ENCODE measurements at places on chromosomes 5 and 9.

DNA sequence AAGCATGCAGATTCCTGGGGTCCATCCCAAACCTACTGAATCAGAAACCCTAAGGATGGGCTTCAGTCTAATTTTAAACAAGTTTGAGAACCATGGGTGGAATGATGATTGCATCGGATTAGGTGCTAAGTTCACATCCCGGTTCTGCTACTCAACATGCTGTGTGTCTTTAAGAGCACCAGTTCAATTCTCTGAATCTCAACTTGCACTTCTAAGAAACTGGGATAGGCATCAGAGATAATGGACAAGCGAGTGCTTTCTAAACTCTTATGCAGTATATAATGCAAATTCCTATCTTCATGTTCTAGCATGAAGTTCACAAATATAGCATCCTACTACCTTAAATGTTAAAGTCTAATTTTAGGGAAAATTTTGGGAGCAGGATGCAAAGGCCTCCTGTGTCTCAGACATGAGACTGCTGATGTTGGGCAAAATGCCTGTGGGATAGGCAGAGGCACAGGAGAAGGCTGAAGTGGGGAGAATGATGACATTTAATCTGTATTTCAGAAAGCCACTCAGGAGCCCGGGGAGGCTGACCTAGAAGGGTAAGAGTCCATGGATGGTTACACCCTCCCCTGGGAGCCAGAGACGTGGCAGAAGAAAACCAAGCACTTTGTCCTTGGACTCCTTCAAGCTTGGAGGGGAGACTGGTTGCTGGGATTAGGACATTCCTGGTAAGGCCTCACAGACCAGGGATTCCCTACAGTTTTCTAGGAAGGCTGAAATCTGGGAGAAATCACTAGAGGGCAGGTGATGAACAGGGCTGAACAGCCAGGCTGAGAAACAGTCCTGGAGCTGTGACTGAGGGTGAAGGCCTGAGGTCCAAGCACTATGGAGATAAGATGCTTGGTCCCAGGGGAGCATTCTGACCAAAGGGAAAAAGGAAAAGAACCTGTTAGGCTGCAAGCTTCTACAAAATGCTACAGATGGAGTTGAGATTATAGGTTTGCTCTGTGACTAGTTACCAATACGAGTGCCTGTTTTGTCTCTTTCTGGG lies 311.9 kb upstream of the PANK3 start:
- no peak for DNase-seq

GRCh38 chr5:178116143-178116885 lies 3.0 kb downstream of the N4BP3 start:
- peak; percentile 60 for DNase-seq

- DNase-seq = no peak
These were observed 707.2 kb downstream of the MTRR start for GRCh38 chr5:8576178-8576577.

DNA sequence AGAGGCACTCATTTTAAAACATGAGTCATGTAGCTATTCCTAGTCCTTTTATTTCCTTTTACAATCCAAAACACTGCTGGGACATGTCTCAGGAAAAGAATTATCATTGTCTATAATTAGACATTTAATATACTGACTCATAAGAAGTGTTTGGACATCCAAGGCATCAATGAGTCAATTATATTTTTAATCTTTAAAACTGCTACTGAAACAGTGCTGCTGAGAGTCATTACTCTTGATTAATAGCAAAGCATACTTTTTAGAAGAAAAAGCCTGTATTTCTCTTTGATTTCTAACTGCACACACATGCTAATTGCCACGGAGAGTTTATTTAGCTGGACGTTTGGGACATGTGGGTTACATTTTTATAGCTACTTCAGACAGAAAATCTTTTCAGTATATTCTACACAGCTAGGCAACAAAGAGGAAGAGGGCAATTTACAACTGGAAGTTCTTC lies 1249.0 kb upstream of the CDH18 start:
- DNase-seq = no peak
